ENCODE measurements at places on chromosomes 11 and 22.
A peak's percentile ranks its signal among the peaks of the same experiment; 100 is the strongest.

- H3K4me1 ChIP-seq, result peaks cover 3% of the 10 kb centered on the region
- no peaks in the 10 kb centered on the region for H3K27me3 ChIP-seq
- no peak for DNase-seq
- H3K36me3 ChIP-seq, result no peaks in the 10 kb centered on the region
Measured at GRCh38 chr11:76805206-76805913, 22.2 kb downstream of the TSKU start.

DNA sequence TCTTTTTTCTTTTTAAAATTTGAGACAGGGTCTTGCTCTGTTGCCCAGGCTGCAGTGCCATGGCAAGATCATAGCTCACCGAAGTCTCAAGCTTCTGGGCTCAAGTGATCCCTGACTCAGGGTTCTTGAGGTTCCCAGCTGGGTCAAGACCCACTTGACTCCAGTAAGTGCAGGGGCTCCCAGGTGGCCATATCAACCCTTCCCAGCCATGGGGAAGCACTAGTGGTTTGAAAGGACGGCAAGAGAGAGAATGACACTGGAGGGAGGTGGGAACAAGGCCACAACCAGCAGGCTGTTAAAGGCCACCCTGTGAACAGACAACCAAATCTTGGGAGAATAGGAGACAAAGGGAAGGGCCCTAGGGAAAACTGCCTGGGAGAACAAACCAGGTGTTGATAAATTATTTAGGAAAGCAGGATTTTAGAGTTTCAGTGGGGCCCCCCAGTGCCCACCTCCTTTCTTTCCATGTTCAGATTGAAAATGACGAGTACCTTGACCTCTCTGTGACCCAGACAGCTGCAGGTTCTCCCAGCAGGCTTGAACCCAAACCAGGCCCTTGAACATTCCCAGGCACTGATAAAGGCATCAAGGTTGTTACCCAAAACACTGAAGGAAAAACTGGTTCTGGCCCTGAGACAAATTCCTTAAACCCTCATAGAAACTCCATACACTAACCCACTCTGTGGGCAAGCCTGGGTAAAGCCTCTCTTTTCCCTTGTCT is 28.8 kb downstream of the KLHL22 start:
- no peak overlapping the region for H3K4me3 ChIP-seq
- no peak for DNase-seq
- no peaks in the 10 kb centered on the region for H3K27me3 ChIP-seq
- H3K36me3 ChIP-seq, result peaks cover 3% of the 10 kb centered on the region
- no peaks in the 10 kb centered on the region for H3K4me1 ChIP-seq
- no peak overlapping the region for H3K27ac ChIP-seq

DNA sequence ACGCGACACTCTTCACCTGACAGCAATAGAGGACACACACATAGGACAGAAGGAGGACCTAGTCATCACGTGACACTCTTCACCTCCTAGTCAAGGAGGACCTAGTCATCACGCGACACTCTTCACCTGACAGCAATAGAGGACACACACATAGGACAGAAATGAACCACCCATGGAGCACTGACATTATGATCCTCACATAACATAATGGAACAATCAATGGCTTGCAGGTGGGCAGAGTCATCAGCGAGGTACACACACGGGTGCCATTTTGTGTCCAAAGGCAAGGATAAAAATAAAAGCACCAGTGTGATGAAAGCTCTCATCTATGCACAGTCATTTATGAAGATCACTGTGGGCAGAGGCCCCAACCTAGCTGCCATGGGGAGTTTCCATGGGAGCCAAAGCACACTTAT is 354.7 kb downstream of the LARGE1 start:
- H3K27me3 ChIP-seq, result no peaks in the 10 kb centered on the region
- no peaks in the 10 kb centered on the region for H3K36me3 ChIP-seq
- H3K27ac ChIP-seq, result no peak overlapping the region
- H3K4me1 ChIP-seq, result no peaks in the 10 kb centered on the region
- no peak for DNase-seq

- no peaks in the 10 kb centered on the region for H3K36me3 ChIP-seq
- H3K27me3 ChIP-seq, result no peaks in the 10 kb centered on the region
- H3K4me1 ChIP-seq, result no peaks in the 10 kb centered on the region
- DNase-seq, result no peak
Measured at GRCh38 chr11:20235164-20235563, 74.9 kb upstream of the DBX1 start.

GRCh38 chr11:133936136-133936535 is 20.6 kb downstream of the IGSF9B start:
- H3K4me1 ChIP-seq, result no peaks in the 10 kb centered on the region
- DNase-seq, result no peak
- no peaks in the 10 kb centered on the region for H3K27me3 ChIP-seq
- H3K4me3 ChIP-seq, result no peak overlapping the region

GRCh38 chr11:122392508-122392907 is 263.0 kb upstream of the UBASH3B start:
- DNase-seq, result no peak
- no peaks in the 10 kb centered on the region for H3K36me3 ChIP-seq
- H3K4me3 ChIP-seq, result no peak overlapping the region
- H3K4me1 ChIP-seq, result no peaks in the 10 kb centered on the region

DNA sequence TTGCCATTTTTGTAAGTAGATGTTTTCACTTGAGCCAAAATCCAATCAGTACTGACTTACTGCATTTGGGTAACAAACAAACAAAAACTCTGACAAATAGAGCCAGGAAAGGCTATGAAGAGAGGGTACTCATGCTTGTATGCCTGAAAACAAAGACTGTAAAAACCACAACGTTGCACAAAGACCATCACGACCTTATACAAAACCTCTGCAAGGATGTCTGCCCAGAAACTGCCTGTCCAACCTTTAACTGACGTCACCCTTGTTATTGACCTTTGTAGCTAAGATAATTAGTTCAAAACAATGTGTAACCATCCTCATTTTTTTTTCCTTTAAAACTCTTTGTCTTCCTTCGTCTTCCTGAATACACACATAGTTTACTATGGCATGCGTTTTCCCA is 804 bp upstream of the CREBZF start:
- no peaks in the 10 kb centered on the region for H3K36me3 ChIP-seq
- H3K4me1 ChIP-seq, result peaks cover 11% of the 10 kb centered on the region
- H3K27ac ChIP-seq, result peak overlapping the region; percentile 89
- peak overlapping the region; percentile 96 for H3K4me3 ChIP-seq
- DNase-seq, result no peak

- H3K27ac ChIP-seq, result no peak overlapping the region
- no peaks in the 10 kb centered on the region for H3K36me3 ChIP-seq
- no peak overlapping the region for H3K4me3 ChIP-seq
- H3K4me1 ChIP-seq, result peaks cover 6% of the 10 kb centered on the region
- DNase-seq, result no peak
Measured at GRCh38 chr11:8352103-8352875, 88.6 kb upstream of the LMO1 start.

- DNase-seq, result no peak
- no peak overlapping the region for H3K4me3 ChIP-seq
- no peaks in the 10 kb centered on the region for H3K4me1 ChIP-seq
- H3K36me3 ChIP-seq, result no peaks in the 10 kb centered on the region
- H3K27ac ChIP-seq, result no peak overlapping the region
Measured at GRCh38 chr11:73585834-73586575, 11.9 kb downstream of the FAM168A start.

DNA sequence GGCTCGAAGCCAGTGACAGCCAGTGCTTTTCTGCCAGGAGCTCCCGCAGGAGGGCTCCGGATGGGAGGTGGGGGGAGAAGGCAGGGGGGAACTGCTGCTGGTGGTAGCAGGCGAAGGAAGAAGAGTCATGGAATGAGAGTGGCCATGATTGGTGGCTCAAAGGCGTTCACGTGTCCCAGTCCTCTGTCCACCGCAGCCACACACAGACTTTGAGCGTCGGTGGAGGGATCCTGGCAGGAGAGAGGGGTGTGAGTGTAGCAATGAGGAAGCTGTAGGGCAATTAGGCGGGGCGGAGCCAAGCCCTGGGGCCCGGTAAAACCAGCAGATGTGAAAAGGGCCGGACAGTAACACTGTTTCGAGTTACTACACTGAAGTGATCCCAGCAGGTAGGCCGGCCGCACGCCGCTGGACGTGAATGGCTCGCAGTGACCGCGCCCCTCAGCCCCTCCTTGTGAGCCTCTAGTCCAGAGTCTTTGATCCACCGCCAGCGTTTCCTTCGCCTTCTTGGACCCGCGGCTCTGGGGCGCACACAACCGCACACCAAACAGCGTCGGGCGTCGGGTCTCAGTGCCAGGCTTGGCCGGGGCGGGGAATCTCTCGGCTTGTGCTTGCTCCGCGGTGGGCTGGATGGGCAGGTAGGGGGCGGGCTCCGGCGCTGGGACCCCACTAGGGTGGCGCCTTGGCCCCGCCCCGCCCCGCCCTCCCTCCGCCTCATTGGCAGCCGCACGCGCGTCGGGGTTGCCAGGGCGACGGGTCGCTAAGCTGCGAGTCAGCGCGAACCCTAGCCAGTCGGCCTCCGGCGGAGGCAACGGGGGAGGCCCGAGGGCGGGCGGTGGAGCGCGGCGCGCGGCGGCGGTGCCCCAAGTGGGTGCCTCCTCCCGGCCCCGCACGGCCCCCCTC is at the start of gene LRRC10B:
TSS of gene LRRC10B (plus strand) at position 788 of the 900 bp plus-strand sequence. CDS start 250 bp downstream, outside the sequence.
- H3K4me3 ChIP-seq, result no peak within 1 kb of the TSS
- peaks cover 7% of the 10 kb centered on the region for H3K27me3 ChIP-seq
- no peaks in the 10 kb centered on the region for H3K36me3 ChIP-seq
- H3K4me1 ChIP-seq, result no peaks in the 10 kb centered on the region

DNA sequence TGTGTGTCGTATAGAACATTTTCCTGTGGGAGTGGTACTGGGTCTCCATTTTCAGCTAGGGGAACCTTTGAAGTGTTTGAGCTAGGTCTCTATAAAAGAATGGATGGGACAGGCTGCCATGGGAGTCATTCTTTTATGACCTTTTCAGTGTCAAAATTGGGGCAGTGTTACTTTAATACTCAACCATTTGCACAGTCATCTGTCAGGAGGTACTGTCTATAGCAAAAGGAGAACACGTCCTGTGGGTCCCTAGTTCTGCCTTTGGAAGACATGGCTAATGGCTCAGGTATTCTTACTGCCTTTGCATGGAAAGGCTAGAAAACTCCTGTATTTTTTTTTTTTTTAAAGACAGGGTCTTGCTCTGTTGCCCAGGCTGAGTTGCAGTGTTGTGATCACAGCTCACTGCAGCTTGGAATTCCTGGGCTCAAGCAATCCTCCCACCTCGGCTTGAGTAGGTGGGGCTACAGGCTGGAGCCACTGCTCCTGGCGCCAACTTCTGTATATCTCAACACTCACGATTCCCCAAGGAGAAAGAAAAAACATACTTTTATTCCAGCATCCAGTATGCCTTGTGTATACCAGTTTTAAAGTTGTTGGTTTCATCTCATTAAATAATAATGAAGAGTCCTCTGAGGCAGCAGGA is 2.1 kb upstream of the ATF4 start:
- DNase-seq, result peak; percentile 8
- H3K4me3 ChIP-seq, result no peak overlapping the region
- no peak overlapping the region for H3K27ac ChIP-seq
- peaks cover 5% of the 10 kb centered on the region for H3K4me1 ChIP-seq
- no peaks in the 10 kb centered on the region for H3K27me3 ChIP-seq

- no peaks in the 10 kb centered on the region for H3K36me3 ChIP-seq
- no peak overlapping the region for H3K27ac ChIP-seq
- DNase-seq, result no peak
- H3K4me3 ChIP-seq, result no peak overlapping the region
Measured at GRCh38 chr22:31056986-31057599, 24.0 kb upstream of the SMTN start.

DNA sequence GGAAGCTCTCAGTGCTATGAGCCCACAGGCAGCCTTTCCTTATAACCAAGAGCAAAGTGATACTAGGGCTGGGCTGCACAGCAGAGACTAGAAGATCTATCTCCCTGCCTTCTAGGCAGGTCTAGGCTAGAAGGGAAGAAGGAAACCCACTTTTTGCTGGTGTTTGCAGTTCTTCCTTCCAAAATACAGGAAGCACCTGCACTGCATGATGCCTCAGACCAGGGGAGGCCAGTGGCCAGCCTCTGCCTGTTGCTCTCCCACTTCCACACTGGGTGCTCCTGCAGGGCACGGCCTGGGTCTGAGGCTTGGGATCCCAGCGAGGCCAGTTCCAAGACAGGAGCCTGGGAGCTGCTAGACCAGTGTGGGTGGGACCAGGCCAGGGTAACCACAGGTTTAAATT is 6.0 kb upstream of the UCP3 start:
- no peak overlapping the region for H3K4me3 ChIP-seq
- H3K27me3 ChIP-seq, result no peaks in the 10 kb centered on the region
- peaks cover 2% of the 10 kb centered on the region for H3K36me3 ChIP-seq
- no peaks in the 10 kb centered on the region for H3K4me1 ChIP-seq

DNA sequence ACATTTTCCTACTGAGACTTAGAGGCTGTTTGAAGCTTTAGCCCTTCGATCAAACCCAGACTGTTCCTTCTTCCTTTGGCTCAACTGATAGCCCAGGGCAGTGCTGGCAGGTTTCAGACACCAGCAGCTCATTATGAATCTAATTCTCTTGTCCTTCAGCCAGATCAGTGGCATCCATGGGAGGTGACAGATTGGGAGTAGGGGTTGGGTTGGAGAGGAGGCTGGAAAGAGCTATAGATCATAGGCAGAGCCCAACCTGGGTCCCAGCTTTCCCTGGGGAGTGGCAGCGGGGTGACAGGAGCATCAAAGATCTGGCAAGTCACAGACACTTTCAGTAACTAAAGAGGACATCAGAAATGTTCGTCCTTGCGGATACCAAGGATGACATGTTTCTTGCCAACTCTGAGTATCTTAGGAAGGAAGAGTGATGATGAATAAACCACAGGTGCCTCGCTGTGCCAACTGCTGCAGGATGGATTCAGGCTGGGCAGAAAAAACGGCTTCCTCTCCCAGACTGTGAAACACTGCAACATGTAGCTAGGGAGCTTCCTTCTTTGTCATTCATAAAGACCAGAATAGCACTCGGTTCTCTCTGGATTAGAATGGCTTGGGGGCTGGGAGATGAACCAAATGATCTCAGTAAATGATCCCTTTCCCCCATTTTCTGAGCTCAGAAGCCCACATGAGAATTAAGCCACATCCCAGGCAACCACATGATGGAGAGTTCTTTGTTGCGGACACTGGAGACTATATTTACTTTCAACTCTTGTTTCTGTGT is 19.1 kb downstream of the ABCC8 start:
- H3K36me3 ChIP-seq, result no peaks in the 10 kb centered on the region
- no peak for DNase-seq
- H3K27me3 ChIP-seq, result no peaks in the 10 kb centered on the region
- H3K27ac ChIP-seq, result no peak overlapping the region
- no peaks in the 10 kb centered on the region for H3K4me1 ChIP-seq

- H3K36me3 ChIP-seq, result no peaks in the 10 kb centered on the region
- H3K4me3 ChIP-seq, result no peak overlapping the region
- peaks cover 4% of the 10 kb centered on the region for H3K27me3 ChIP-seq
- no peaks in the 10 kb centered on the region for H3K4me1 ChIP-seq
- no peak overlapping the region for H3K27ac ChIP-seq
Measured at GRCh38 chr22:50016988-50017700, 4.6 kb upstream of the IL17REL start.

DNA sequence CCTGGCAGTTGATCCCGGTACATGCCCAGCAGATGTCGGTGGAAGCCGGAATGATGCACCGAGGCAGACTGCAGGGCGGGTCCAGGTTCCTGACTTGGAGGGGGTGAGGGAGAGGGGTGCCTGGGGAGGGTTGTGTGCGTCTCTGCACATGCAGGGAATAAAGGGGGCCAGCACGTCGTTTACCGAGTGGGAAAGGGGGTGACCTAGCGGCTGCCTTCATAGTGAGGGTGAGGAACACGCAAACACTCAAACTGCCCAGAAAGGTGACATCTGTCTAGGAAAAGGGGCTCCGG is 801.7 kb downstream of the TBC1D22A start:
- DNase-seq, result no peak
- H3K36me3 ChIP-seq, result no peaks in the 10 kb centered on the region
- no peak overlapping the region for H3K27ac ChIP-seq

- no peak for DNase-seq
- no peak overlapping the region for H3K4me3 ChIP-seq
- peaks cover 6% of the 10 kb centered on the region for H3K4me1 ChIP-seq
- H3K27me3 ChIP-seq, result no peaks in the 10 kb centered on the region
Measured at GRCh38 chr11:102431404-102431803, 21.2 kb downstream of the TMEM123 start.

Measured in kidney (tissue), 22 donors.